ENCODE measurements at places on chromosomes 5 and 9. TPM values are rescaled to one million over a fixed set of nuclear protein-coding genes. Genes with fewer than 3 reads are reported as not detected.

- no peak for DNase-seq
These were observed 12.1 kb downstream of the NOL8 start for GRCh38 chr9:92312887-92313623.

The MEF2C gene
- total RNA-seq, result 0.20 TPM

The OR1Q1 gene
- not detected for total RNA-seq

The SLC34A3 gene
- not detected for total RNA-seq

DNA sequence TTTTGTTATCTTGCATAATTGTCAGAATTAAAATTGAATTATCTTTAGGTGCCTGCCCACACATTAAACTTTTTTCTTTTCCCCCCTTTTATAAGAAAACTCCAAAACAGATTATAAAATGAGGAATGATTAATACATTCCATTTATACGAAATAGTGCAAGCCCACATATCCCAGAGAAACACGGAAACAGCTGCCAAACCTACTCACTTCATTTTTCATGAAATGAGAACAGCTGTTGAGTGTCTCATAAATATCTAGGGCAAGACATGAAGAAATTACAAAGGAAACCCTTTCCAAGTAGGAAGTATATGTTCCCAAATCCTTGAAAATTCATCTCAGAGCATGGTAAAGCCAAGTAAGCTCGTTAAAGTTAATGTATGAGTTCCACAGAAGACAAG is 459.4 kb upstream of the NMUR2 start:
- DNase-seq, result no peak

- no peak for DNase-seq
These were observed 24.0 kb upstream of the NDUFB6 start for GRCh38 chr9:32596936-32597335.

The ACER2 gene
- total RNA-seq, result 8.9 TPM
